Fibroblast of skin of left biceps (primary cell): ENCODE measurements at places on chromosomes 12 and 14.

DNA sequence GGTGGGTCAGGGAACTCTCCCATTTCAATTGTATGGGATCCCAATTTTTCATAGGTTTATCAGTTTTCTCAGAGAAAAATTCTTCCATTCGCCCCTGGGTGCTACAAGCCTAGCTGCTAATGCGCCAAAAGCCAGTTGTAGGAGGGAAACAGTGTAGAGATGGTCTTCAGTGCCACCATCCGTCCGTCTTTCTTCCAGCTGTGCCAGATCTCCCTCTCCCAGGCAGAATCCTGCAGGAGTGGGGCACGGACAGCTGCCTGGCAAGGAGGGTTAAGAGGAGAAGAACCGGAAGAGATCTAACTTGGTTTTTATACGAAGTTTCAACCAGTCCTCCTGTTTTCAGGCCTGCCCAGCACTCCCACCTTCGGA lies 38.9 kb upstream of the FUT8 start:
- no peak for DNase-seq

DNA sequence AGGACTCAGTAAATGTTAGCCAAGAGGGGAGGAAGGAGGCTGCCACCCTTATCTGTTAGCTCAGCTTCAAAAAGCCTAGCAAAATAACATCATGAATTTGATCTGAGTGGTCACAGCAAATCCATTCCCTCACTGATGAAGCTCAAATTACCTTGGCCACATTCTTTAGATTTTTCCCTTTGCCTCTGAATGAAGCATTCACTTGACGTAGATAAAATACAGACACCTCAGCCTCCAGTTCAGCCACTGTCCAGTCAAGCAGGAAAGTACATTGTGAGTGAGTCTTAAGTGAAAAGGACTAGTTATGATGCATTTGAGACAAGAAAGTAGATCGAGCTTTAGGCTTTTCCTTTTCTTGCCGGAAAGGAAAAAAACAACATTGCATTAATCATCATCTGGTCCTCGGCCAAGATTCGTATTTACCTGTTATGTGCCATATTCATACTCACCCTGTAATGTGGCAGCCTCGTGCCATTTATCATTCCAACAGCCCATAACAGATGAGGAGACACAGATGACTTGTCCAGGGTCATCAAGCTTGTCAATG lies 146.5 kb downstream of the ETV6 start:
- no peak for DNase-seq

DNA sequence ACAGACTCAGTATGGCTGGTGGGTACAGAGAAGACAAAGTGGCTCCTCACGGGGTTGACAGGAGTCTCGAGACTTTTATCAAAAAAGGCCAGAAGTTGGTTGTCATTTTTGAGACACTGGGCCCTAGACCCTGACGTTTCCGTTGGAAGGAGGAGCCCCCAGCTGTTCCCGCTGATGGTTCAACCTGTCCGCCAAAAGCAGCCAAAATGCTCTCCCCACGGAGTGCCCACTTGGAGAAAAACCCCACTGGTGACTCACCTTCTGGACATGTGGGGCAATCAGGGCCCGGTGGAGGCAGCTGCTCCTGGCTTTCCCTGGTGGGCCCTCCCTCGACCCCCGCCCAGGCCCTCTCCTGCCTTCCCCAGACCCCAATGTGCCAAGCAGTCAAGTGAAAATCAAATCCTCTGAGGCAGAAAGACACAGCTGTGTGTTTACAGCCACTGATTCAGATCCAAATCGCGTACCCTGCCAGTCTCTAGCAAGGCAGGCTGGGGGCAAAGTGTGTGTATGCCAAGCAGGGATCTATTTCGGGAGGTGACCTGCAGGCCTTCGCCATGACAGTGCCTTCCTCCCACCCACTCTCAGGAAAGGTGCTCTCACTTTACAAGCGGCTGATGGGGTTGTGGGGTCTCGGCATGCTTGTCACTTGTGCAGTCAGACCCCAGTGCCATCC lies 347.4 kb downstream of the DPF3 start:
- DNase-seq, result no peak

- DNase-seq, result no peak
Measured at GRCh38 chr12:74732164-74732784, 194.6 kb downstream of the ATXN7L3B start.

DNA sequence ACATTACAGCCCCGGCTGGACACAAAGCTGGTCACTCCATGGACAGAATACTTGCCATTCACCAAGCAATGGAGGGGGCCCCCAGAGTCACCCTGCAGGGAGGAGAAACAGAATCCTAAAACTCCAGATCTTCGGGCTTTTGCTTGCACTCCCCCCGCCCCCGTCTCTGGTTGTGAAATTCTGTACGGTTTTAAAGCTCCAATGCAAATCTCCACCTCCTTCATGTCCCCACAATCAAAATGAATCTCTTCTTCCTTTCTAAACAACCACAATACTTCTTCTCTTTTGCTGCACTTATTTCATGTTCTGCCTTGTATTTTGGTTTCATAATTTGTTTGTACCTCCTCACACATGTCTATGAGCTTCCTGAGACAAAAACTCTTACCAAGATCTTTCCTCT lies 5.8 kb upstream of the BIN2 start:
- DNase-seq, result no peak

DNA sequence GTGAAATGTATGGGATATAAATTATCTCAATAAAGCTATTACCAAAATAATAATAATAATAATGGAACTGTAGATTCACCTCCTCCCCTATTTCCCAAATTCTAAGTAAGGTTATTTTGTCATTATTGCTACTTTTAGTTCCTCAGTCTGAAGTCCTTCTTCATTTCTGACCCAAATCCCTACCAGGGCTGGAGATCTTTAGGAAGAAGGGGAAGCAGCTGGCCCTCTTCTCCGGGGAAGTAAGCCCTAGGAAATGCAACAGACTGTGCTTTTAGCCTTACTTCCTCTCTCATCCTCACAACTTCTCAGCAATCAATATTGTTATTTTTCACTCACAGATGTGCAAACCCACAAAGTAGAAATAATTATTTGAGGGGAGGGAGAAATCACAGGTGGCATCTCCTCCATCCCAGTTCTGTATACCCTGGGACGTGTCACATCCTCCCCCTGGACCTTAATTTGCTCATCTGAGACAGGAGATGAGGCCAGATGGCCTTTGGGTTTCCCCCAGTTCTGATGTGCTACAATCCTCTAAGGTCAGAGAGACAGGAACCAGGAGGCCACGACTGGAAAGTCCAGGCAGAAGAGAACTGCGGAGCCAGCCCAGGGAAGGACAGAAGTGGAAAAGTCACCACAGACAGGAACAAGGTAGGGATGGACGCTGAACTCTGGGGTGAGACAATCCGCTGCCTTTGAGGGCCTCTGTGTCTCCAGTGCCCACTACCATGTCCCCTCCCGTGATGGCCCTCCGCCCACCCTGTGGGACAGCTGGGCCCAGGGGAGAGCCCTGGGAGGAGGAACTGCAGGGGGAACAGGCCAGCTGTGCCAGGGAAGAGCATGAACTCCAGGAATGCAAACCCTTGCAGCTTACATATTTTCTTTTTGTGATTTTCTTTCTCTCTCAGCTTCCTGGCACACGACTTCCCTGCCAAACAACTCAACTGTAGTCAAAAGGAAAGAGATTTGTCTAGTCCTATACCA lies 10.6 kb upstream of the TNFRSF1A start:
- DNase-seq, result no peak

GRCh38 chr12:32811686-32812392 lies 56.1 kb upstream of the YARS2 start:
- DNase-seq, result no peak

DNA sequence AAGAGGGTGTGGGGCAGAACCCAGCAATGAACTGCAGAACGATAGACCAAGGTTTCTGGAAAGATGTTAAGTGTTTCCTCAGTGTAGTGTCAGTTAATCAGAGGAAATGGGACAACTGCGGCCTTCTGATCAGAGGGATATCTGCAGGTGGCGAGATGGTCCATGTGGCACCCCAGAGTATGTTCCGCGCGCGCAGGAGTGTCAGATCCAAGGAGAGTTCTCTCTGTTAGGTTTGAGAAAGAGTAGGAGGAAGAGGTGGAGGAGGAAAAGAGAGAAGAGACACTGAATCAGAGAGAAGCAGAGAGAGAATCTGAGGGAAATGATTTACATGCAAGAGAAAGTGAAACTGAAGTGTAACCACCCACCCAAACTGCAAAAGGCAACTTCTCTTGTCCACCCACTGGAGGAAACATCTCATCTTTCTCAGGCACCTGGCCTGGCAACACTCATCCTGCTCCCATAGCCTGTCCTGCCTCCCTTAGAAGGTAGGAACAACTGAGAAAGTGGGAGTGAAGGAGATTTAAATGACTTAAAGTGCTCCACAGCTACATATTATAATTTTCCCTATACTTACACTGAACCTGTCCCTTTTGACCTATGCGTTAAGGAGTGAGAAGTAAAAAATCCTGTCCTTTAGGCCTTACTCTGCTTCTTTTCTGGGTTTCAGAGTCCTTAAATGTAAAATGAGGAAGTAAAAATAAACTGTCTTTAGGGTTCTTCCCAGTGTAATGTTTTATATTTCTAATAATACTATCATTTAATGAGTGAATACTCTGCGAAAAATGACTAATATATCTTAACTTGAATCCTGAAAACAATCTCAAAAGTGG lies 6.8 kb upstream of the TESPA1 start:
- no peak for DNase-seq

DNA sequence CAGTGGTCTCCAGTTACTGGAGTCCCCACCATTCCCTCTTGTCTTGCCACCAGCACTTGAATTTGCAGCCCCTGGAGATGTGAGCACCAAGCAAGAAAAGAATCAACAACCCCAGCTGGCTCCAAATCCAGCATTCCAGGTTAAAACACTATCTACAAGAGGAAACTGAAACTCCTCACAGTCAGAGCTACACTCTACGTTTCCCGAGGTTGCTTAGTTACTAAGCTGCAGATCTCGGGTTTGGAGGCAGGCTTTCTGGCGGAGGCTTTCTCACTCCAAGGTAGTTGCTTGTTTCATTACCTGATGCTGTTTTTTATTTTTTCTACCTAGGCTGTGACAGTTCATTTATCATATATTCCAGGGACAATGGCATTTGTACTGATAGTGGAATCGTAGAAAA lies 248.1 kb downstream of the GLT1D1 start:
- DNase-seq, result no peak

- DNase-seq, result peak; percentile 60
Measured at GRCh38 chr12:14952299-14952921, 9.0 kb downstream of the ARHGDIB start.

- DNase-seq, result peak; percentile 88
Measured at GRCh38 chr12:58916921-58917511, 3.3 kb downstream of the LRIG3 start.

GRCh38 chr12:92244036-92244435 lies 98.4 kb upstream of the BTG1 start:
- no peak for DNase-seq

GRCh38 chr14:87698481-87698880 lies 294.5 kb downstream of the GALC start:
- DNase-seq, result no peak

- no peak for DNase-seq
Measured at GRCh38 chr12:87529413-87529812, 499.8 kb downstream of the C12orf50 start.

DNA sequence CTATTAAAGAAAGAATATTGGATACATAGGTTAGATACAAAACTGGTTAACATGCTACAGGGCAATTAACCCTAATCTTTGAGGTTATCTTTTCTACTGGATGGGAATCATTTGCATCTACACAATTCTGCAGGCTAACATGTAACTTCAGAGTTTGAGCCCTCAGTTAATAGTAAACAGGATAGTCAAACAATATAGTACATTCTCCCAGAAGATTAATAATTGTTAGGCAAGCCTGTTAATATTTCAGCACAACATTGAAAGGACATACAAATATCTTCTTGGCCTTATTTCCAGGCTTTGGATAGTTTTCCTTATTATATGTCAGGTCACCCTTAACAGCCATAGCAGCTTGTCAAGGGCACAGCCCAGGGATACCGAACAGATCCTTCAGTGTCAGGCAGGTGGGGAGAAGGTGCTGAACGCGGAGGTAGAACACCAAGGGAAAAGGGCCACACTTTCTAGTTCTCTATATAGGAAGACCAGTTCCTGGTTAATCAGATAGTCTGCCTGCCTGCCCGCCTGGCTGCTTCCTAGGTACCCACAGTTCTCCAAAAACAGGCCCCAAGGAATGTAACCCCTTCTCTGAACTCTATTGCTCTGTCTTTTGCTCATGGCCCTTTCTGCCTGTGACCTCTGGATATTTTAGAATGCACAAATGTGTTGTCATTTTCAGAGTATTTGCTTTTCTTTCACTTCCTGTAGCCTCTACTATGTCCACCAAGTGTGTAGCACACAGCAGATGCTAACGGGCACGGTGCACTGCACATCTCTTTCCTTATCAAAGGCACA lies 256.0 kb downstream of the PCNX1 start:
- DNase-seq, result no peak

DNA sequence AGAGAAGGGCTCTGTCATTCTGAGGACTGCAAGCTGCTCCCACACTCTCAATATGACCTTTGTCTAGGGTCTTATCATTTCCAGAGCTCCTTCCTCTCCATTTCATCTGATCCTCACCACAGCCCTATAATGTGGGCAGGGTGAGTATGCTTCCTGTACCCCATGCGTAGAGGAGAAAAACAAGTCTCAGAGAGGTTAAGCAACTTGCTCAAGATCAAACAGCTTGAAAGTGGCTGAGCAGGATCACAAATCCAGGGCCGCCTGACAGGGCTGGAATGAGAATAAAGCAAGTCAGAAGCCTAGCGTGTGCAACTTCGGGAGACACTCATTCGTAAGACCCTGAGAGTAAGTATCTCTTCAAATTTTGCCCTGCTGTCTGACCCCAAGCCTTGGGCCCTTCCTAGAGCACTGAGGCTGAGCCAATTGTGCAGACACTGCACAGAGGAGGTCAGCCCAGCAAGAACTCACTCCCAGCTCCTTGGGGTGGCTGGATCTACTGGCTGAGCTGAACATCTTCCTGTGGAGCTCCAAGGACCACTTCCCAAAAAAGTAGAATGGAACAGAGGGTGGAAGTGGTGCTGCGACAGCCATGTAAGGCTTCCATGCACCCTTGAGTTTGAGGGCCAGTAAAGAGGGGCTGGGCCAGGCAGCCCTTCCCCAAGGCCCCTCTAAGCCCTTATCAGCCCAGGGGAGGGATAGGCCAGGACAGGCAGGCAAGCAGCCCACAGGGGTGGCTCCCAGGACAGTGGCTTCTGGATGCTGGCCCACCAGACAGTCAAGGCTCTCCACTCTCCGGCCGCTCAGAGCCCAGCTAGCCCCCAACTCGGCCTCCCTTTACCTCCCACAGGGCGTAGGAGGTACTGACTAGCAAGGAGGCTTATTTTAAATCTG lies 10.5 kb downstream of the ZFP36L1 start:
- no peak for DNase-seq

DNA sequence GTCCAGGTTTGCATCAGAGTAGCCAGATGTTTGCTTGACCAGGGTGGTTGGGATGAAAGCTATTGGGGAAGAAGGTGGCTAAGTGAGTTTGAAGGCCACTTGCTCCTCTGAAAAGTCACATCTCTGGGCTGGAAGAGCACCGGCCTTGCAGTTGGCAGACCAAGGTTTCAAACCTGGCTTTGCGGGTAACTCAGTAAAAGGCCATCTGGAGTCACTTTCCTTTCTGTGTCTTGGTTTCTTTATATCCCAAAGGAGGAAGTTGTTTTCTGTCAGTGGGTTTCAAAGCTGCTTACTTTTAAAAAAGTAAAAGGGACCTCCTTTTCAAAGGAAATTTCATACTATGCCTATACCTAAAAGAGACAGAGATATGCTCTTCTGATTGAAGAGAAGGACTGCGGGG lies 26.2 kb upstream of the CMA1 start:
- no peak for DNase-seq
